GM12878 (cell line): ENCODE measurements at places on chromosomes 1 and 21.
A peak's percentile ranks its signal among the peaks of the same experiment; 100 is the strongest.

GRCh38 chr1:205304695-205305070, 16.9 kb downstream of the NUAK2 start:
- no peak for DNase-seq

- DNase-seq, result no peak
These were observed 2.2 kb downstream of the NEK7 start for GRCh38 chr1:198158735-198159589.

- no peak for DNase-seq
These were observed 71.1 kb downstream of the SKI start for GRCh38 chr1:2299131-2299627.

- DNase-seq, result no peak
These were observed 29.1 kb upstream of the JUN start for GRCh38 chr1:58812926-58813325.

GRCh38 chr1:53480678-53481077, 21.5 kb downstream of the DMRTB1 start:
- DNase-seq, result no peak

- DNase-seq, result no peak
These were observed 1.4 kb downstream of the RSPO1 start for GRCh38 chr1:37633040-37633937.

DNA sequence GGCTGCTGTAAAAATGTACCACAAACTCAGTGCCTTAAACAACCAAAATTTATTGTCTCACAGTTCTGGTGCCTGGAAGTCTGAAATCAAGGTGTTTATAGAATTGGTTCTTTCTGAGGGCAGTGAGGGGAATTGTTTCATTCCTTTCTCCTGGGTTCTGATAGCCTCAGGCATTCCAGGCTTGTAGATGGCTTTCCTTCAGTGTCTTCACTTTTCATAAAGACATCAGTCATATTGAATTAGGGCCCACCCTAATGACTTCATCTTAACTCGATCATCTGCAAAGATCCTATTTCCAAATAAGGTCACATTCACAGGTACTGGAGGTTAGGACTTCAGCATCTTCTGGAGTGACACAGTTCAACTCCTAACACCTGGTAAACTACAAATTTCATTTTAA, 15.0 kb downstream of the CDKN2C start:
- DNase-seq, result no peak

DNA sequence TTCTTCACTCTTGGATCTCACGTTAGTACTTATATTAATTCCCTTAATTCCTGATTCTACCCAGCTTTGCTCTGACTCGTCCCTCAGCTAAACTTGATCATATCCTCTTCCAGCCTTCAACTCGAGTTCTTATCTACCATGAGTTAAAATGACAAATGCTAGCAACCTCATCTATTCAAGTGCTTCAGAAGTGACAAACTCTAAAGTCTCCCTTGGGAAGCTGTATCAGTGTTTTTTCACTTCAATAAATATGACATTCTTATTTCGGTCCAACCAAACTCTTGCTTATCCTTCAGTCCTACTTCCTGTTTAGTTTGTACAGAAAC, 75.3 kb downstream of the FOXJ3 start:
- DNase-seq, result no peak

DNA sequence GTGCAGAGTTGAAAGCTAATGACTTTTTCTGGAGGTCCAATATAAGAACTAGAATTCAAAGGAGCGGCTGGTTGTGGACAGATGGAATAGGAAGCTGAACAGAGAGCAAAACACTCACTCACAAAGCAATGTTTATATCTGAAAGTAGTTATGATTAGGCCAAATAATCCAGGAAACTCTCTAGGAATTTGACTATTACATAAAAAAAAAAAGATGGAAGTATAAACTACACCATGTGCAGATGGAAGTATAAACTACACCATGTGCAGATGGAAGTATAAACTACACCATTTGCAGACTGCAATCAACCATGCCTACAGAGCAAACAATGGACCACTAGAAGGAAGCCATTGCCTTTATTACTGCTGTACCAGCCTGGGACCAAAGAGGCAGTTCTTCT, 771.1 kb downstream of the BRINP3 start:
- no peak for DNase-seq

- peak; percentile 66 for DNase-seq
These were observed 79.6 kb downstream of the DOP1B start for GRCh38 chr21:36236052-36236730.

DNA sequence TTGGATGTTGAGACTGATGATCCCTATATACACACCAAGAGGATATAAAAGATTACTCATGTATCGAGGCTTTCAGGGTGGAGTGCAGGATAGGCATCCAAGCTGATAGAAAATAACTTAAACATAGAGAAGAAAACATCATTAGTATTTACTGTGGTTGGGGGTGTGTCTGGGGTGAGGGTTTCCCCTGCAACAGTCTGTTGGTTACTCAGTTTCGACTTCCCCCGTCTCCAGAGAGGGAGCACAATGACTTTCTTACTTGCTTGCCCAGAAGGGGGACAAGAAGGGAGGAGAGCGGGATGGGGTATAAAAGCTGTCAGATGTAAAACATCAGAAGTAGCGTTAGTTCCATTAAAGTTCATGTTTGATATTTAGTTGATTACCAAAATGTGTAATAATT, 717.4 kb upstream of the ZP4 start:
- no peak for DNase-seq

DNA sequence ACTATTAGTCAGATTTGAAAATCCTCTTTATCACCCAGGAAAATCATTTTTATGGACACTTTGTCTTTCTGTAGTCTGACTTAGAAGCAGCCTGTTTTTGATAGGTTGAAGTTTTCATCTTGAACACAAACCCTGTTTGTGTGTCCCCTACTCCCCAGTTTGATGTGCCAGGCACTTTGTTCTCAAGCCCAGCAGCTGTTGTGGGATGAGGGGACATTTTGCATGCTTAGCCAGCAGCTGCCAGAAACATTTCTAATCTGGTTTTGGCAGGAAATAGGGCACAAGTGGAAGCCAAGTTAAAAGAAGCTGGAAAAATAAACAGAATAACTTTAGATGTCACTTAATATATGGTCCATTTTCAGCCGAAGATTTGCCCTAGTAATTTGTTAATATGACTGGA, 29.9 kb downstream of the ACTN2 start:
- no peak for DNase-seq

GRCh38 chr1:46793126-46793525, 5.7 kb upstream of the CYP4B1 start:
- DNase-seq, result no peak

DNA sequence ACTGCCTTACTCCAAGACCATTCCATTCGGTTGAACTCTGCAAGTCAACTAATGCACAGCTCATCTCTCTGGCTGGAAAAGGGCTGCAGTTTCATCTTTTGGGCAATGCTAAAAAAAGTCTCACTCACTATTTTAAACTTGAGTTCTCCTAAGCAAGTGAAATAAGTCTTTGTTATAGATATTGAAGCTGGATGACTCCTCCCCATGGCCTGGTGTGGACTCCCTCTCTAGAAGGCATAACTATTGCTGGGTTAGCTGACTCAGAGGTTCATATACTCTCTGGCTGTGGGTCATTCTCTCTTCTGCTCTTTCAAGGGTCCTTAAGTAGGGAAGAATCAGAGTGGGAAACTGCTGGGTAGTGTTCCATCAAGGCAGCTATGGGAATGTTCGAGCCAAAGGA, 88.0 kb downstream of the XCL2 start:
- no peak for DNase-seq

DNA sequence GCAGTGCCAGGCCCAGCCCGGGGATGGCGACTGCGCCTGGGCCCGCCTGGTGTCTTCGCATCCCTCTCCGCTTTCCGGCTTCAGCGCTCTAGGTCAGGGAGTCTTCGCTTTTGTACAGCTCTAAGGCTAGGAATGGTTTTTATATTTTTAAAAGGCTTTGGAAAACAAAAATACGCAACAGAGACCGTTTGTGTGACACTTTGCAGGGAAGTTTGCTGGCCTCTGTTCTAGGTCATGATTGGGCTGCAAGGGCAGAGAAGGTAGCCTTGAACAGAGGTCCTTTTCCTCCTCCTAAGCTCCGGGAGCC, 719 bp downstream of the SOD1 start:
- no peak for DNase-seq

DNA sequence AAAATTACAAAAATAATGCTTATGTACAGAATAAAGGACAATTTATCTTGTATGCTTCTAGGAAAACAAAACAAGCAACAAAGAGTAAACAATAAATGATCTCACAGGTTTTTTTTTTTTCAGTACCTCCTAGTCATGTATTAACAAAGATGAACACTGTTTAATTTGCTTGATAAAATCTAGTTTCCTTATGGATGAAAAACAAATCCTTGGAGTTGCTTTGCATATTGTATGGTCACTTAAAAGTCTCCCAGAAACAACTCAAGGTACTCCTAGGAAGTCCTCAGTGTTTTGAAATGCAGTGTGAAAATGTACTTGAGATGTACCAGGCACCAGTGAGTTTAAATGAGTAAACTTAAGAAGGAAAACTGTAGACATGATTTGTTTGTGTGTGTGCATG, 686.0 kb upstream of the BRINP3 start:
- DNase-seq, result no peak

- DNase-seq, result no peak
These were observed 14.5 kb downstream of the ACTRT2 start for GRCh38 chr1:3035563-3036446.

- DNase-seq, result no peak
These were observed at the start of gene KMO for GRCh38 chr1:241532162-241532531. TSS of gene KMO (plus strand) at chr1:241532378. CDS start at chr1:241532445, 67 bp downstream.

GRCh38 chr1:144551543-144552424, 40.9 kb upstream of the PPIAL4F start:
- peak; percentile 89 for DNase-seq

DNA sequence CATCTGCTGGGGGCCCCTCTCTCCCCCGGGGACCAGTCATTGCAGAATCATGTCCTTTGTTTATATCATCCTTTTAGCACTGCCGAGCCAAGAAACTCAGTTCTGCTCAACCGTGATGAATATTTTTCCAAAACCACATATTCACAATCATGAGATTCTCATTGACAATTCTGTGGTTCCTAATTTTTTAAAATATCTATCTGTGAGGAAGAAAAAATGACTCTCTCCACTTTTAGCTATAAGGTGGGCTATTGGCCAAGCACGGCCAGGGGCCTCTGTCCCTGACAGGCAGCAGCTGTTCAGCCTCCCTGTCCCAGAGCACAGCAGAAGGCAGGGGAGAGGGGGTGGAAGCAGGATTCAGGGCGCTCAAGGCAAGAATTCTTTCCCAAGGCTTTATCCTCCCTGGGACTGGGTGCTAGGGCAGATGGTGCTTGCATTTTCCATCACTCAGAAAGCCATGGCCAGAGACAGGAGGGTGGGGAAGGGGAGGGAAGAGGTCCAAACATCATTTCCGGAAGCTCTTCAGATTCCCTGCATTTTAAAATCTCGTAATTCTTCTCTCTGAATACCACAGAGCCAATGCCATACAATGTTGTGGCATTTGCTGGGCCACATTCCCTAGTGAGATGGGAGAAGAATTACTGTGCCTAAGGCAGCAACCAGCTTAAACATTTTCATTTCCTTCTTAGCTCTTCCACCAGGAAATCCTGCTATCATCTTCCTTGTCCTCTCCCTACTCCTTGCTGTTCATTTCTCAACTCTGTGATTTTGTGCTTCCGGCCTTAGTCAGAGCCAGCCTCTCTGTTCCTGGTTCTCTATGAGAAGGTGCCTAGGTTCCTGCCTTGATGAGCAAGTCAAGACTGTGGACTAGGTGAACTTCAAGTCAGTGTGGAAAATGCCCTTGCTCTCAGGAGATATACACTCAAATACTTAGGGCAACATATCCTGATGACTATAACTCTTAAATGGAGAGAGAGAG, 60.3 kb downstream of the KCNJ6 start:
- DNase-seq, result no peak

DNA sequence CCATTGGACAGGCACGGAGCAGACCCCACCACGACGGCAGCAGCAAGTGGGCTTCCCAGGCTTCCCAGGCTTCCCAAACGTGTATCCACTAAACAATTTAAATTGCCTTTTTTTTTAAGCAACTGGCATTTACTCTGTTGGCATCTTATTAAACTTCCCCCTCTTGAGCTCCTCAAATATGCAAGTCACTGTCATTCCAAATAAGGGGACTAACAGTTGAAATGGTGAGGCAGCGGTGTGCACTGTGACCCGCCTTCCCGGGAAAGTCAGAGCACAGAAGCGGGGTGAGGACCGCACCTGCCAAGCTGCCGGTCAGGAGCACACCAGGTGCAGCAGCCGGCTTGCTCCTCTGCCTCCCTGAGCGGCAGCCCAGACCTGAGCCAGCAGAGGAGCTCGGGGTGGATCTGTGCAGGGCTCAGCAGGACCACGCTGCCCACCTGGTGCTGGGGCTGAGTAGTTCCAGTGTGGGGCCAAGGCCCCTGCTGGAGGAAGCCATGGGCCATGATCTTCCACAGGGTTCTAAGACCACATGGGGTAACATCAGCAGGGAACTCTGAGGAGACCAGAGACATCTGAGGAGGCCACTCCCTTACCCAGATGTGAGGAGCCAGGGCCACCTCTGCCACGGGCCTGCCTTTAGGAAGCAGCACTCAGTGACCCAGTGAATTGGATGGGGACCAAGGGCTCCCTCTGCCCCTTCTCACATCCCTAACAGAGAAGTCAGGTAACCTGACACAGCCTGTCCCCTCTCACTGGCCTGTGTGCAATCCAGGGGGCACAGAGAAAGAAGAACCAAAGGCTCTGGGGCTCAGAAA, 245.4 kb downstream of the NPHP4 start:
- no peak for DNase-seq

DNA sequence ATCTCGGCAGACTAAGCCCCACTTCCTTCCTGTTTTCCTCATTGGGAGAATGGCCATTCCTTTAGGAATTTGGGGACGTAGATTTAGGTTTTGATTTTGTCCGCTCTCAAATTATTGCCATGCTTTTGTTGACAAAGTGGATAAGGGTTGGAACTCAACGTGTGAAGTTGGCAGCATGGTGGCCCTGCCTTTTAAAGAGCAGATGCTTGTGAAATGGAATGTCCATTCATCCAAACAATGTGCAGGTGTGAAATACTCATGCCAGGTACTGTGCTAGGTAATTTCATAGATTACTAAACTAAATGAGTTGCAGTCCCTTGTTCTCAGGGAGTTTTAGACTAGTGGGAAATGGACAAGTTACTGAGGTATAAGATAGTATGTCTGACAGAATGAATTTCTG, 75.0 kb downstream of the SPATA46 start:
- no peak for DNase-seq

DNA sequence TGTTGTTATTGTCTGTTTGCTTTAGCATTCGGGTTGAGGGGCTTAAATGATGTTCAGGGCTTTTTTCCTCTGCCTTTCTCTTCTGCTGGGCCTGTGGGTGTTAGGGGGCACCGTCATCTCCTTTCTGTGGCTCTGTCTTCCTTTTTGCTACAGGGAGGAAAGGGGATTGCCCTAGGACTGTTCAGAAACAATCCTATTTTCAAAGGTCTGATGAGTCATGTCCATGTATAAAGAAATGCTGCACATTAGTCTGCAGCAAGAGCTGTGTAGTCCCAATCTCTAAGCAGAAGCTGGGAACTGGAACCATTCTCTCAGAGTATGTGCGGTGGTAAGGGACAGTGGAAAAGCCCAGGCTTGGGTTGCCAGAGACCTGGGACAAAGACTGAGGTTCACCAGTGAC, 462.3 kb downstream of the OMA1 start:
- DNase-seq, result no peak
